Activated CD4-positive, alpha-beta T cell treated with anti-CD3 and anti-CD28 coated beads, Interleukin-2, amount 50 U/mL, for 48 hours (primary cell): ENCODE measurements at places on chromosomes 12 and 14.

DNA sequence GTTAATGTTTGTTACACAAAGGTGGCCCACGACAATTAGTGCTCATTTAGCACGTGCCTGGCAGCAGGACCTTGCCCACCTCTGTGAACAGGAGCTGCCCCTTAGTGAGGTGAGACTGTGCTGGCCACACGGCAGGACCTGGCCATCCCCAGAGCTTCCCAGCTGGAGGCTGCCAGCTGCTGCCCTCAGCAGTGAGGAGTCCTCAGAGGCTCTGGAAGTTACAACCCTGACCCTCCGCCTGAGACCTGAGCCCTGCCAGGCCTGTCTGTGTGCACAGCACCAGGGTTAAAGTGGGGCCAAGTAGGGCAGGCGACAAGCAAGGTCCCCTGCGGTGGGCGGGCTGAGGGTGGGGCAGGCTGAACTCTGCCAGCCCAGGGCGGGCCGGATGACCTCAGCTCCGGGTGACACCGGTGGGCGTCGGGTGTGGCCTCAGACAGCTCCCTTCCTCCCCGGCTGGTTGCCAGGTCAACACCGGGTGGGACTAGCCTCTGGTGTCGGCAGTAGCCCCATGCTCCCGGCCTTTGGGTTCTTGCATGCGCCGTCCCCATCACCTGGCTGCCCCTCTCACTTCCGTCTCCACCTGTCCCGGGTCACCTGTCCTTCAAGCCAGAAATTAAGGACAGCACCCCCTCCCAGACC is 9.2 kb upstream of the LBHD2 start:
- DNase-seq: peak; percentile 10

GRCh38 chr12:62605981-62606380 is 139.4 kb downstream of the MON2 start:
- no peak for DNase-seq

DNA sequence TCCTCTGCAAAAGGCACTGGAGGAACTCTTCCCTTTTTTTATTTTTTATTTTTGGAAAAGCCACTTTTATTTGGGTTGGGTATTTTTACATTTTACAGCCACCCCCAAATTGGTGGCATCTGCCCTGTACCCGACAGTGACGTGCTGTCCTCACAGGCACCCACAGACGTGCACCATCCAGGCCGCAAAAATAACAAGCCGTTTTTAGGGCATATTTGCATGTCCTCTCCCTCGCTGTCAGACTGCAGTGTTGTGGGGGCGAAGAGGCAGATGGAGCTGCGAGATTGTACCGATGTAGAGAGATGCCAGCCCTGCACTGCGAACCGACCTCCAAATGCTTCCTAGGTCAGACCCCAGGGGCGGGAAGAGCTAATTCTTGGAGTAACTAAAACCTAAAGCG is 12.2 kb downstream of the JDP2 start:
- DNase-seq: no peak

DNA sequence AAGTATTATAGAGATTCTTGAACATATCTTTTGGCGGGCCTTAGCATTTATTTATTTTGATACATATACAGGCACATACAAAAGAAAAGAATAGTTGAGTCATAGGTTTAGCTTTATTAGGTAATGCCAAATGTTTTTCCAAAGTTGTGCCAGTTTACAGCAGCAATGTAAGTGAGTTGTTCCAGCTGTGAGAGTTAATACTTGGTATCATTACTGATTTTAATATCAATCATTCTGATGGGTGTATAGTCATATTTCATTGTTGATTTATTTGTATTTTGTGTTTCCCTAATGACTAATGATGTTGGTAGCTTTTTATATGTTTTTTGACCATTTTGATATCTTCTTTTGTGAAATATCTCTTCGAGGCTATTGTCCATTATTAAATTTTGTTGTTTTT is 122.4 kb downstream of the MIPOL1 start:
- DNase-seq: no peak

DNA sequence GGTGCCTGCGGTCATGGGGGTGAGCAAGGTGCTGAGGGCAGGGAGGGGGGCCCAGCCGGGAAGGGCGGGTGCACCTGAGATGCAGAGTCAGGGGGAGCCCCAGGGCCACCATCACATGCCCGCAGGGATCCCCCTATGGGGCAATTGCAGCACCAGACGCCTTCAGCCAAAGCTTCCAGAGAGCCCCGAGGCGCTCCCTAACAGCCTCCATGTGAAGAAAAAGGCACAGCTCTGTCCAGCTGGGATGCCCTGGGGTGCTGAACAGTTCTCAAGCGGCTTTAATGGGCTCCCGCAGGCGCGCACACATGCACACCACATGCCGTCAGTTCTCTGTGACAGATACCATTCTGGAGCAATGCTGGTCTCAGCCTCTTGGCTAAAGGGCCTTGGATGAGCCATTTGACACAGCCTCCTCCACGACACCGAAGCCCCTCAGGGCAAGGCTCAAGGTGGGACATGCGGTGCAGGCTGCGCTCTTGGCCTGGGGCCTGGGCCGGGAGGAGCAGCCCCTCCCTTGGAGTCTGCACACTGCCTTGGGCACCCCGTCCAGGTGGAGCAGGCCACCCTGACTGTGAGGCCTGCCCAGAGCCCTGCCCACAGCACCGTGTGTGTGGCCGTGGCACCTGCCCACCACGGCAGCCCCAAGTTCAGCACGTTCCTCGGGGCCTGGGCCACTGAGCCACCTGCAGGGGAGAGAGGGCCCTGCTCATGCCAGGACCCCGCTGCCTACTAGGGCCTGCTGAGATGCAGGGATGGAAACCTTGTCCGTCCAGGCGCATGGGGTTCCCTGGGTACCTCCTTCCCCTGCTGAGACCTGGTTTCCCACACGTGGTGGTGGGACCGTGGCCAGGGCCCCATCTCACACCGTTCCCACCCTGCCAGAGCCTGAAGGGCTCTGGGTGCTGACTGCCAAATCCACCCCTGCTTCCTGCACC is 7.7 kb downstream of the XRCC3 start:
- no peak for DNase-seq

- no peak for DNase-seq
These were observed 43.1 kb downstream of the ATP2B1 start for GRCh38 chr12:89665556-89665955.

DNA sequence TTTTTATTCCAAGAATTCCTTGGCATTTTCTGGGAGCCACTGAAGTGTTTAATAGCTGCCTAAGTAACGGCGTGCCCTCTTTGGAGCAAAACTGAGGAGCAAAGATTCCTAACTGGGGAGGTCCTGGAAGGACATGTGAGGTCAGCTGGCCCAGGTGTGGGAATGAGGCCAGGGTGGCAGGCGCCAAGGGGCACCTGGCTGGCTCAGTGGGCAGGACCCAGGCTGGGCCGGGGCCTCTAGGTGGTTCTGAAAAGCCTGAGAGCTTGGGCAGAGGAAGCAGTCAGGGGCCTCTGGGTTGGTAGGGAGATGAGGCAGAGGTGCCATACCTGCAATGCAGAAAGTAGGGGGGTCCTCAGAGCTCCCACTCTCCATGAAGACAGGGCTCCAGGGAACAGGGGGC is 27.1 kb upstream of the DIO3 start:
- DNase-seq: no peak

- no peak for DNase-seq
These were observed 449.9 kb upstream of the FLRT2 start for GRCh38 chr14:85079842-85080730.

- no peak for DNase-seq
These were observed 335.1 kb downstream of the MED13L start for GRCh38 chr12:115942346-115942745.

- DNase-seq: no peak
These were observed 3.0 kb upstream of the GPR162 start for GRCh38 chr12:6818645-6819044.

DNA sequence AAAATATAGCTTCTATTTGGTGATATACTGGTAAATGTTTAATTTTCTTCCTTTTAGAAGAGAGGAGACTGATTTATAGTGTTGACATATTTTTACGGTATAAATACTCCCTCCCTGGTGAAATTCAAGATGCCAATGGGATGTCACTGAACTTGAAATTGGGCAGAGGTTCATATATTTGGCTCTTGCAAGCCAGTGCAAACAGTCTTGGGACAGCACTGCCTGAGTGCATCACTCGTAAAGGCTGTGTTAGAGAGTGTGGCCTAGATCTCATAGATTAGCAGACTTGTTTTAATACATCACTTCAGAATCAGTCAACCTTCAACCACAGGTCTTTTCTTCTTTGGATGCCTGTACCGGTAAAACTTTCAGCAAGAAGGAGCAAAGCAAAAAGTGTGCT is 681.0 kb downstream of the NRXN3 start:
- DNase-seq: no peak

- DNase-seq: no peak
These were observed 242.3 kb downstream of the NRXN3 start for GRCh38 chr14:78412475-78412874.

GRCh38 chr14:51394384-51394783 is 154.3 kb downstream of the TMX1 start:
- no peak for DNase-seq

DNA sequence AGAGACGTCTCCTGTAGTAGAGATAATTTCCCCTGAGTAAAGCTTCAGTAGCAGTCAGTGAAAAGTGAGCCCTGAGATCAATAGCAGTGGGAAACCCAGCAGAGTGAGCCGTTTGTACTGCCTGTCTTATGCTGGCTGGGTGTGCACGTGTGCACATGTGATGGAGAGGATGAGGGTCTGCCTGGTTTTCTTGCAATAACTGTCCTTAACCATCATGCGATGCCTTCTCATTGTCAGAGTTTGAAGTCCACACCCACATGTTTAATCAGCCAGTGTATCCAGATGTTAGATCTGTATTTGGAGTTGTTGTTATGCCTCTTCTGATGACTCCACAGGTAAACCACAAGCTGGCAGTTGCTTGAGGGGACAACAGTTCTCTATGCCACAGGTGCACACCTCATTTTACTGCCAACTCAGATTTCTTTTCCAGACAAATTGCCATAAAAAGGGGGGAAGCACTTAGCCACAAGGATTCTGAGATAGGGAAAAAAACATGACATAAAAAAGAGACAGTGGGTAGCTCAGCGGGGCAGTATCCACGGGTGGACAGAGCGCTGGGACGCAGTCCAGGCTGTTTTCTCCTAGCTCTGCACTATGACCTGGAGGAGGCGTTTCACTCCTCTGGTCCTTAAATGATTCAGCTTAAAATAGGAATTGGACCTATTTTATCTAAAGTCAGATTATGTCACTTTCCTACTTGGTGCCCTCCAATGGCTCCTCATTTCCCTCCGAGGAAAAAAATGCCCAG is 192.3 kb downstream of the ANO6 start:
- DNase-seq: no peak

DNA sequence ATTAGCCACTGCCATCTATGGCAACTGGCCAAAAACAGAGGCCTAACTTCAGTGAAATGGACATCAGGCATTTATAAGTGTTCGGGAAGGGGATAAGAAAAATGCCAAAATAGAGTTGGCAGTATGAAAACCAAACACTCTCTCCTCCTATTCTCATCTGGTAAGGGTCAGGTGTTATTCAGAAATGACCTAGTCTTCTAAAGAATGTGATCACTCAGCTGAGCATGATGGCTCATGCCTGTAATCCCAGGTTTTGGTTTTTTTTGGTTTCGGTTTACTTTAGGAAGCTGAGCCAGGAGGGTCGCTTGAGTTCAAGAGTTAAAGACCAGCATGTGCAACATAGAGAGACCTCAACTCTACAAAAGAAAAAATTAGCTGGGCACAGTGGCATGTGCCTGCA is 170.3 kb downstream of the GRIN2B start:
- no peak for DNase-seq

DNA sequence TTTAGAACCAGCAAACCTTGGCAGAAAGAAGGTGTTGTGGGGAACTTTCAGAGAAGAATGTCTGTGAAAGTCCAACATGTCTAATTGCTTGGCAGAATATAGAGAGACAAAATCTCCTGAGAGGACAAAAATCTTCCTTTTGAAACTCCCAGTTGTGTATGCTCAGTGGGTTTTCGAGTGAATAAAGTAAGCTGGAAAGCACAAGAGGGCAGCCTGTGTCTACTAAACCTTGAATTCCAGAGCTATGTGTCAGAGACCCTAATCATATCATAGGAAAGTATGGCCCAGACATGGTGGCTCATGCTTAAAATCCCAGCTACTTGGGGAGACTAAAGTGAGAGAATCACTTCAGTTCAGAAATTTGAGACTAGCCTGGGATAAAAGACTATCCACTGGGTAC is 661.2 kb downstream of the SLC16A7 start:
- no peak for DNase-seq

DNA sequence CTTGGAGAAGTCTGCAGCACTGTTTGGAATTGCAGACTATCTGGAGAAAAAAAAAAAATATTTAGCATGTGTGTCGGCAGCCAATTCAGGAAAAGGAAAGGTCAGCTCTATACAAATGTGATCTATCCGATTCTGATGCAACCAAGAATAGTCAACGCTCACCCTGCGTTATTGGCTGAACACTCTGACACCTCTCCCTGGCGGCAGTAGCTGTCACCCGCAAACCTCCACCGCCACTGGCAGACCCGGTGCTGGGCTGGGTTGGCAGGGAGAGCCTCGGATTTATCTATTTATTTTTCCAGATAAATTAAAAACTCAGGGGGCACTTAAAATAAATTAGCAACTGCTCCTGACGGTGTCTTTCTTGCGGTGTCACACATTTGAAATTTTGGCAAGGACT is 409.7 kb downstream of the VRK1 start:
- DNase-seq: no peak

- DNase-seq: no peak
These were observed 11.5 kb downstream of the ACSS3 start for GRCh38 chr12:81089412-81089811.

DNA sequence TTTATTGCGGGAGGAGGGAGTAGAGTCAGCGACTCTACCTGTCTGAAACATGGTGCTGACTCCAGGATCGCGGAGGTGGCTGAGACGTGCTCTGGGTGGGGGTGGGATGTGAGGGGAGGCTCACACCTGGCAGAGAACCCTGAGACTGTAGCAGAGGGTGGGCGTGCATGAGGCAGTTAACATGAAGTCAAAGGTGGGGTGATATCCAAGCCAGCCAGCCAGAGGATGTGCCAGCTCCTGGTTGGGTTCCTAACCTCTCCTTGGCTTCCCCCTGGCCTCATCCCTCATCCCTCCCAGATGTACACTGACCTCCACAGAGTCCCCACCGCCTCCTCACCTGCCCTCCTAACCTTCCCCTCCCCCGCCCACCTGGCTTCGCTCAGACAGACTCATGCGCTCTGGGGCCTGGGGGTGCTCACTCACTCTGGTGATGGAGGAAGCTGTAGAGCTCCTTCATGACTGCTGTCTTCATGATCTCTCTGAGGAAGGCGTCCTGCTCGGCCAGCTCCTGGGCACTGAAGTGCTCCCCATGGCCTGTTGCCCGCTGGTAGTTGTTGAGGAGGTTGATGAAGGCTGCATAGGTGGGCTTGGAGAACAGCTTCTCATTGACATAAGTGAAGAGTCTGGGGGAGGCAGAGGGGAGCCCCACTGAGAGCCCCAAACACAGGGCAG is 9.3 kb downstream of the ENDOU start:
- DNase-seq: no peak

- DNase-seq: no peak
These were observed 47.9 kb upstream of the GARIN2 start for GRCh38 chr14:67141146-67141900.

DNA sequence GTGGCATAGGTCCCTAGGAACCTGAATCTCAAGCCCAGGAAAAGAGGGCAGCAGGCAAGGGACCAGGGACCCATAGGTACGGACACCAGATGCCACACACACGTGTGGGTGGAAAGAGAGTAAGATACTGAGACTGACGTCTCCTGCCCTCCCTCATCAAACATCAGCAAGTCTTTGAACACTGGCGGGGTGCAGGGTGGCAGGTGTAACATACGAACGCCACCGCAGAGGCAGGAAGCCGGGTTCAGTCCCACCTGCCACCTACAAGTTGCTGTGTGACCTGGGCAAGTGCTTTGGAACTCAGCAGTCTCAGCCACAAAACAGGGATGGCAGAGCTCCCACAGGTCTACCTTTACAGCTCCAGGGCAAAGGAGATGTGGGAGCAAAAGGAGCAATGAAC is 11.1 kb downstream of the ACTN1 start:
- DNase-seq: peak; percentile 27

GRCh38 chr12:65867394-65867793 is 43.1 kb downstream of the HMGA2 start:
- no peak for DNase-seq
